ENCODE measurements at places on chromosomes 1 and 21.

DNA sequence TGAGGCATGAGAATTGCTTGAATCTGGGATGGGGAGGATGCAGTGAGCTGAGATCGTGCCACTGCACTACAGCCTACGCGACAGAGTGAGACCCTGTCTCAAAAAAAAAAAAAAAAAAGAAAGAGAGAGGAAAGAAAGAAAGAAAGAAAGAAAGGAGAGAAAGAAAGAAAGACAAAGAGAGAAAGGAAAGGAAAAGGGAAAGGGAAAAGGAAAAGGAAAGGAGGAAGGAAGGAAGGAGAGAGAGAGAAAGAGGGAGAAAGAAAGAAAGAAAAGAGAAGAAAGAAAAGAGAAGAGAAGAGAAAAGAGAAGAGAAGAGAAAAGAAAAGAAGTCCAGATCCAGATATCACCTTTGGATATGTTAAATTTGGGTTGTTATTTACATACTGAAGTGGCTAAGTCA, 106.0 kb downstream of the DPYD start:
- no peak for DNase-seq

- peak; percentile 8 for DNase-seq
Measured at GRCh38 chr1:50735443-50735842, 224.6 kb downstream of the FAF1 start.

- no peak for DNase-seq
Measured at GRCh38 chr1:201717286-201717685, 111.7 kb upstream of the IPO9 start.

- no peak for DNase-seq
Measured at GRCh38 chr1:215842905-215843304, 275.8 kb downstream of the KCTD3 start.

GRCh38 chr1:88060112-88060673, 623.9 kb upstream of the PKN2 start:
- DNase-seq, result no peak

GRCh38 chr21:31915566-31915965, 42.7 kb downstream of the HUNK start:
- no peak for DNase-seq

- no peak for DNase-seq
Measured at GRCh38 chr1:243396876-243397275, 141.0 kb downstream of the SDCCAG8 start.

DNA sequence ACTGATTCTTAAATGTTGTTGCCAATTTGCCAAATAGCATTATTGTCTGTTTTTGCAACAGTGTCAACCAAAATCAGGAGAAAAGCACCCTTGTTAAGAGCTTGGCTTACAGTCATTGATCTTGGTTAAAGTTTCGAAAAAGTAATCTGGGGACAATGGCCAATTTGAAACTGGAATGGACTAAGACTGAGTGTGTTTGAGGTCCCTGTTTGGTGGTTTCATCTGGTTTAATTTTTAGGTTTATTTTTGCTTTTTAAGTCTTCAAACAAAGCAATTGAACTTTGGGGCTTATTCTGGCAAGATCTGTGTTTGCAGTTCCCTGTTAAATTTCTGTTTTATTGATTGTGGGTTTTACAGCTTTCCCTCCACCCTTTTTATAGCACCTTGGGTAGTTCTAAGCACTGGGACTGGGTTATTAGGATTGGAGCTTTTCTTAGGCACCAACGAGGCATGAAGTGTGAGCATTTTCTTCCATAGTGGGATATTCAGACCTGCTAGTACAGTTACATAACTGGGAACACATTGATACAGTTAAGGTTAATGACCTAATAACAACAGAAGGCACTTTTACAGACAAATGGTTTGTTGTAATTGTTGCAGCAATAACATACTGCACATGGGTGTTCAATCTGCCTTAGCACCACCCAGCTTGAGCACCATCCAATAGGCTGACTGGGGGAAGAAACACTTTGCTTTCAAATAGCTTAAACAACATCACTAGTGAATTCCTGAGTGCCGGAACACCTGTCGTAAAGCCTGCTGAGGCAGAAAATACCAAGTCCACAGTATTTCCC, 40.6 kb upstream of the MAP10 start:
- DNase-seq, result no peak

- no peak for DNase-seq
Measured at GRCh38 chr1:156884560-156885184, 8.8 kb upstream of the PEAR1 start.

DNA sequence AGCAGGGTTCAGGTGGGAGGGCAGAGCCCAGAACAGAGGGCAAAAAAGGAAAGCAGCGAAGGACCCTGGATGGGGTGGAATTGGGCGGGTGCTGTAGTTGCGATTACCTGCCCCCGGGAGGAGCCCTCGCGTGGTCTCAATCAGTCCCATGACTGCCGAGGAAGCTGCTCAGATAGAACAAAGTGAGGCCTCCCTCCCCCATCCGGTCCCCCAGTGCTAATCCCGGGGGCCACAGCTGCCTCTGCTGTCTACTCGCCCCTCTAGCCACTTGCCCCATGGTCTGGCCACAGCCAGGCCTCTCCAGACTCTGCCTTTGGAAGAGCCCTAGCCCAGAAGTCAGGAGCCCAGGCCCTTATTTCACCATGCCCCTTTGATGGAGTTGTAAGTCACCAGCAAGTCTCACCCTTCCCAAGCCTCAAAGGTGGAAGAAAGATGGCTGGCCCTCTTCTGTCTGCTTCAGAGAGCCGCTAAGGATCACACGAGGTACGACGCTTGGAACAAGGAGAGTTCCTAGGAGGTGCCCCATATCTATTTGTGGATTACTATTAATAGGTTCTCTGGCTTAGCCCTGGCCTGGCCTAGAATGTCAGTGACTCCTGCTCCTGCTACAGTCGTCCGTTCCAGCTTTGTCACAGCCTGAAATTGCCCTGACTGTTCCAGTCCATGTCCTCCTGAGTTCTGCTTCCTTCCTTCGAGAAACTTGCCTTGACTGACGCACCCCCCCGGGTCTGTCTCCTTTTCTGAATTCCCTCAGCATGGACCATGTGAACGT, 16.4 kb downstream of the ECHDC2 start:
- DNase-seq, result peak; percentile 28

GRCh38 chr1:180153032-180153431, 1.6 kb upstream of the QSOX1 start:
- DNase-seq, result no peak

DNA sequence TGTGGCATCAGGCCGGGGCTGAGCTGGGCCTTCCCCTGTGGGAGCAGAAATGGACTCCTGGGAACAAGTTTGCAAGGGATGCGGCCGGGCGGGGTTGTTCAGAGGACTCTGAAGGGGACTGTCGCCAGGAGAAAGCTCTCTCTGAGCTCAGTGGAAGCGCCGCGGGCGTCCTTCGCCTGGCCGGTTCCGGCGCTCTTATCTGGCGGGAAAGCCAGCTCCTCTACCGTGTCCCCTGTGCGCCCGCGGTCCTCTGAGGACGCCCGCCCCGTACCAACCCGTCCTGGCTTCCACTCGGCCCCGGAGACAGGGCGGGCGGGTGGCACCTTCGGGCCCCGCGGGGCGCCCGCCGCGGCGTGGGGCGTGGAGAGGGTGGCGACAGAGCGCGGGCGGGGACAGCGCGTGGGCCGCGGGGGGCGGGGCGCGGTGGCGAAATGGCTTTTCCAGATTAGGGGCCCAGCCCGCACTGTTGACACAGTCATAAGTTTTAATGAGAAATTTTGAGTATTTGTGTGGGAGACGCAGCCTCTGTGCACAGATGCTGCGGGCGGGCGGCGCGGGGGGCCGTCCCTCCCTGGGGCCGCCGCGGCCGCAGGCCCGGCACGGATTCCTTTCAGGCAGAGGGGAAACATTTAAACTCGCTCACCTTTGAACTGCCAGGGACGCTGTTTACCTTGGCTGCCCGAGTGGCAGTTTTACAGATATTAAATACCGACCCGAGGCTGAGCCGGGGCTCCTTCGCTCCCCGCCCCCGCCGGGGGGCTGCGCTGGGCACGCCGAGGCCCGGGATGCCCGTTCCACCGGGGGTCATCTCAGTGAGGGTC, 70.2 kb downstream of the FOXD2 start:
- no peak for DNase-seq

DNA sequence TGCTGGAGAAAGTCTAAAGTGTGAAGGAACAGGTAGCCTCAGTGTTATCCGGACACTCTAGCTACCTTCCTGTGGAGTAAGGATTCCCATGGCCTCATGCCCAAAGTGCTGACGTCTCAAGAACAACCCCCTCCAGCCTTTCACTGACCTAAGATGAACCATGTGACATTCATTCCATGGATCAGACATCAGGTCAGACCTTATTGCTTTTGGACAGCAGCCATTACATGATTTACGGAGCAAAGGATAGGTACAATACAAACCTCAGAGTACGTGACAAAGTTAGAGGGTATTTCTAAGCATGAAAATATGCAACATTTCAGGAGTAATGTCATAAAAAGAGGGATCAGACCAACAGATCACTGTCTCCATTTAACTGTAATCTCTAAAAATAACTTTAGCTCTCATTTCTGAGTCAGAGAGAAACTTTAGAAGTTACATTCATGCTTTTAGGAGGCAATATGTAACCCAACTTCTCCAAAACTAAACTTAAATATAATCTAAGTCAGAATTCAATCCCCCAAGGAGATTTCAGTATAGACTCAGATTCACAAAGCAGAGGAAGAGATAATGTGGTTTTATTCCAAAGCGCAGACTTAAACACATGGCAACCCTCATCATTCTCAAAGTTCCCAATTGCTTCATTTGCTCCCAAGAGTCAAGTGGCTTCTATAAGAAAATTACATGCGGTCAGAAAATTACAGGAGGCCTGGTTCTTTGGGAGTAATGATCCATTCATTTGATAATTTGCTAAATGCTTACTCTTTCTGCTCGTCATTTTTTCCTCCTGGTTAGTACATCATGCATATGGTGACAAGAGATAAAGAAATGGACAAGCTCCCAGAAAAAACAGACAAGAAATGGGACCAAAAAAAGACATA, 280.4 kb downstream of the SETD4 start:
- DNase-seq, result no peak

GRCh38 chr1:22741118-22741517, 30.5 kb downstream of the EPHB2 start:
- no peak for DNase-seq

DNA sequence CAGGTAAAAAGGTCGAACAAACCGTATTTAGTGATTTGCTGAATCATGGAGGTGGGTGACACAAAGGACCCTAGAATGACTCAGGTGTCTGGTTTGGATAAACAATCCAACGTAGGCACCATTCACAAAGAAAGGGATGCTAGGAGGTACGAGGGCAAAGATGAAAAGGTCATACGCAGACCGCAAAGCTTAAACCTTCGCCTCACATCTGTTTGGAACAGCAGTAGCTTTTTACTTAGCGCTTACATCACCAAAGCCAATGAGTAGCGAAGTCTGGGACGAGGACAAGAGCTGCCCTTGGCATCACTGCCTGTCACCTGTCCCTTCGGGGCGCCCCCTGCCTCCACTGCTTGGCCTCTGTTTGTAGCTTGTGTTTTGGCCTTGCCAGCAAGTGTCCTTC, 350.2 kb downstream of the SMYD3 start:
- DNase-seq, result no peak

DNA sequence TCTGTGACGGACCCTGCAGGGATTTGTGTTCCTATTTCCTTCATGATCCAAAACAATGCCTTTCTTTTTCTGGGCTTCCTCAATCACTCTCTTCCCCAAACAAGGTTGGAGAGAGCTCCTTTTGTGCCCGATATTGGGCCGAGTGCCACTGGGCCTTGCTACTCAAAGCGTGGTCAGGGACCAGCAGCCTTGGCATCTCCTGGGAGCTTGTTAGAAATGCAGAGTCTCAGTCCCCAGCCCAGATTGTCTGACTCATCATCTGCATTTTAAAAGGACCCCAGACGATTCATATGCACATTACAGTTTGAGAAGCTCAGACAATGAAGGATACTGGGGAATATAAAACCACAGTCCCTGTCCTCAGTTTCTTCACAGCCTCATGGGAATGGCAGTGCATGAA, 19.9 kb downstream of the ADORA1 start:
- no peak for DNase-seq

DNA sequence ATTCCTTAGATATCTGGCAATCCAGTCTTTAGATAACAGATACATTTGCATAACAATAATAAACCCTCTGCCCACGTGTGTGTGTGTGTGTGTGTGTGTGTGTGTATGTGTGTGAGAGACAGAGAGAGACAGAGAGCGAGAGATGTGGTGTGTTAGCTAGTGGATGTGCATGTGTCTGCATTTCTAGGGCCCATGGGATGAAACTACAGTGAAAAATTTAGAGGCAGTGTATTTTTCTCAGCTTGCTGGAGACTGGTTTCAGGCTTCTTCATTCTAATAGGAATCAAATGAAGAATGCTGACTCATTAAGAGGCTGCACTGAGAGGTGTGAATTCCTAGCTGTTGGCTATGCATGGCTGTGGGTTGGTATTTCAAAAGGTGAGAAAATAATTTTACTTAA, 303.2 kb downstream of the LMX1A start:
- no peak for DNase-seq

DNA sequence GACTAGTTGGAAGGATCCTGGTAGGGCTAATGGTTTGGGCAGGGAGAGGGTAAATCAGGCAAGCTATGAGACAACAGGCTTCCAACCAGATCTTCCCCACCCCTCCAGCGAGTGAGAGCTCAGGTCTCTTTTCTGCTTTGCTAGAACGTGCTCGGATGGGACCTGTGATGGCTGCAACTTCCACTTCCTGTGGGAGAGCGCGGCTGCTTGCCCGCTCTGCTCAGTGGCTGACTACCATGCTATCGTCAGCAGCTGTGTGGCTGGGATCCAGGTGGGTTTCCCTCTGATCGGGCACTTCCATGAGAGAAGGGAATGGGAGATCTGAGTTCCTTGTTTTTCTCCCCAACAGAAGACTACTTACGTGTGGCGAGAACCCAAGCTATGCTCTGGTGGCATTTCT, 14.0 kb upstream of the SARS1 start:
- no peak for DNase-seq

DNA sequence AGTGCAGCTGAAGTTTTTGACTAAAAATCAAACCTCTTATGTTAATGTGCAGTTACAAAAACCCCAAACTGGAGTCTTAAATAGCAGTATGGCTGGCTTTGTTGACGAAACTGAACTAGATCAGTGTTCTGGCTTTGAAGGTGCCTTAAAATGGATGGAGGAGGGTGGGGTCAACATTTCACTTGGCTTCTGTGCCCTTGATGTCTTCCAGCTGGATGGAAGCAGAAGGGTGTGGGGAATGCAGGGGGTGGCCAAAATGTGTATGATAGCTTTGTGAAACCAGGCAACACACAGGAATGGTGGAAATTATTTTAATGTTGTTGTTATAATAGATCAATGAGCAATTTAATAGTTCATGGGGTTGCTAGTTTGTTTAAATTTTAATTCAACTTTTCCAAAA, 96.8 kb upstream of the C1orf105 start:
- DNase-seq, result no peak

GRCh38 chr1:217660353-217661062, 29.4 kb downstream of the SPATA17 start:
- DNase-seq, result peak; percentile 3

DNA sequence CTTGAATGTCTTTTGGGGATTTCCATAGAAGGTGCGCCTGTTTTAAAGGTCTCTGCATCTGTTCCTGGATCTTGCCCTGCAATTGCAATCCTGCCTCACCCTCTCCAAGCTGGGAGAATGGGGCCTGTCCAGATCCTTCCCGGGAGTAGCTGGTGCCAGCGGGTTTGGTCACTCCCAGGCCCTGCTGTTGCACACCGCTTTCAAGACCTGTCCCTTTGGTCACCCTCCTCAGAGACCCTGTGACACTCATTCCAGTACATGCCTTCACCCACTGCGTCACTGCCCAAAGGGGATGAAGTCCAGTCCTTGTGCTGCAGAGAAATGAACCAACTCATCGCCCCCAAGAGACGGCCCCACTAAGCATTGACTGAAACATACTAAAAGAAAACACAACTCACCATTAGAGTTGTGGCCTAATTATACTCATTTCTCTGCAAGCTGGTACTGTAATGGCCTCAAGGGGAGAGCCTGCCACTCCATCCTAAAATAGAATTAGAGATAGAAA, 1.9 kb upstream of the IRF2BP2 start:
- no peak for DNase-seq

- no peak for DNase-seq
Measured at GRCh38 chr1:226529891-226530290, 18.7 kb upstream of the STUM start.
